Uterus (tissue), 4 donors: ENCODE measurements at places on chromosomes 3 and 15. TPM values are rescaled to one million over a fixed set of nuclear protein-coding genes. Genes with fewer than 3 reads are reported as not detected.
A peak's percentile ranks its signal among the peaks of the same experiment; 100 is the strongest.

SNURF gene
- total RNA-seq, result 1.5 TPM

DLL4 gene
- 31.1 TPM for total RNA-seq

IL17RC gene
- 9.7 TPM for total RNA-seq

DNA sequence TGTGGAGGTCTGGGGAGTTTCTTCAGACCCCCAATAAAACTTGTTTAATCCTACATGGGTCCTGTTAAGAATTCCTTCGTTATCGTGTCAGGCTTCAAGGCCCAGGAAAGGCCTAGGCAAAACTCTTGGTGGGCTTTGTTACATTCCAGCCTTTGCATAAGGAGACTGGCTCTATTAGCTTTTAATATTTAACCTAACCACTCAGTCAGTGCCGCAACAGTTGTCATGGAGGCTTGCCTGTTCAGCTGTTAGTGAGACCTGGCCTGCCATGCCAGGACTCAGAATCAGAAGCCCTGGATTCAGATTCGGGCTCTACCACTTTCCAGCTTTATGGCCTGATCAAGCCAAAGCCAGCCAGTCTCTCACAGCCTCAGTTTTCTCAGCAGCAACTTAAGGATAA is 19.6 kb downstream of the EIF1B start:
- no peak for DNase-seq

DNA sequence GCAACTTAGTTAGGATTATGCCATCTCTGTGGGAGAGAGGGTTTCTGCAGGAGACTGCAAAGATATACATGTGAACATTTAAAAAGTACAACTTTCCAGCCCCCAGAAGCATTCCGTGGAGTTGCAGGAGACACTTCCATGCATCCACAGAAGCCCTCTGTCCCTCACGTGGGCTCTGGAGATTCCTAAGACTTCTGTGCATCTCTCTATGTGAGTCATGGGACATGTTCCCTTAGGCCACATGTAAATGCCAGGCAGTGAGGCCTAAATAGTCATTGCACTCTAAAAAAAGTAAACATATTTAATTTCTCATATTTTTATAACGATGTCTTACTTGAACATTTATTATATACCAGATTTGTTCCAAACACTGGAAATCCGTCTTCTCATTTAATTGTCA is 126.5 kb upstream of the ROPN1 start:
- DNase-seq, result no peak

GRCh38 chr3:136856665-136857064 is 5.3 kb upstream of the NCK1 start:
- no peak for DNase-seq

DNA sequence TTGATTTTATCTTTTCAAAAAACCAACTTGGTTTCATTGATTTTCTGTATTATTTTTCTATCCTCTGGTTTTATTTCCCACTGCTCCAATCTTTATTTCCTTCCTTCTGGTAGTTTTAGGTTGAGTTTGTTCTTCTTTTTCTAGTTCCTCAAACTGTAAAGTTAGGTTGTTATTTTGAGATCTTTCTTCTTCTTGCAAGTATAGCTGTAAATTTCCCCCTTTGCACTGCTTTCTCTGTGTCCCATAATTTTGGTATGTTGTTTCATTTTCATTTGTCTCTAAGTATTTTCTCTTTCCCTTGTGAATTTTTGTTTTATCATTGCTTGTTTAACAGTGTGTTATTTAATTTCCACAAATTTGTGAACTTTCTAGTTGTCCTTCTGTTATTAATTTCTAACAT is 120.0 kb downstream of the PLD1 start:
- DNase-seq, result no peak

DNA sequence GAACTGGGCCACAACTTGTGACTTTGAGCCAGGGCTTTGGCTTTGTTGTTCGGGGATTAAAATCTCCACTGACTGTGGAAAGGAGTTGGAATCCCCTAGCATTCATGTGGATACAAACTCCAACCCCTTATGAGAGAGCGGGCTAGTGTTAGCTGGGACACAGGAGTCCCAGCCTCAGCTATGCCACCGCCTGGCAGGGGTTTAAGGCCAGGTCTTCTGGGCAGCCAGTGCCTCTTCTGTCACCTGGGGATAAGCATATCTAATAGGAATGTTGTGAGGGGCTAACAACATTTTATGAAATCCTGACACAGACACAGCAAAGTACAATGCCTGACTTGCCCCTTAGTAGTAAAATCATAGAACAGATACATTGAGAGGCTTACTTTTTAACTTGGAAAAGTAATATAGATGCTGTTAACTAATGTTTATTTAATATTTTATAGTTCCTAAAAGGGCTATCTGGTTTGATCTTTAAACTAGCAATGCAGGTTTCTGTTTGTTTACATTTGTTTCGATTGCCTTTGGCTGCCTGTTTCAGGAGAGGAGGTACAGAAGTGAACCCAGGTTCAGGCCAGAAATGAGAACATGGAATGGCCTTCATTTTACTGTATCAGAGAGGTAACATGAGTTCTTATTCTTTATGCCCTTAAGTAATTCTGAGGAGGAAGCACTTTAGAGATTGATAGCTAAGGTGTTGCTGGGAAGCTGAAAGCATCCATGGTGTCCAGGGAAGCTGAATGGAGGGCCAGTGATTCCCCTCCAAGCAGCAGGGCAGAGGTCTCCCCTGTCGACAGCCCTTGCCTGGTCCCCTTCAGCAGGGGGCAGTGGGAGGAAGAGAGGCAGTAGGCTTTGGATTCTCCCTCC is 8.7 kb downstream of the GPR160 start:
- no peak for DNase-seq

DNA sequence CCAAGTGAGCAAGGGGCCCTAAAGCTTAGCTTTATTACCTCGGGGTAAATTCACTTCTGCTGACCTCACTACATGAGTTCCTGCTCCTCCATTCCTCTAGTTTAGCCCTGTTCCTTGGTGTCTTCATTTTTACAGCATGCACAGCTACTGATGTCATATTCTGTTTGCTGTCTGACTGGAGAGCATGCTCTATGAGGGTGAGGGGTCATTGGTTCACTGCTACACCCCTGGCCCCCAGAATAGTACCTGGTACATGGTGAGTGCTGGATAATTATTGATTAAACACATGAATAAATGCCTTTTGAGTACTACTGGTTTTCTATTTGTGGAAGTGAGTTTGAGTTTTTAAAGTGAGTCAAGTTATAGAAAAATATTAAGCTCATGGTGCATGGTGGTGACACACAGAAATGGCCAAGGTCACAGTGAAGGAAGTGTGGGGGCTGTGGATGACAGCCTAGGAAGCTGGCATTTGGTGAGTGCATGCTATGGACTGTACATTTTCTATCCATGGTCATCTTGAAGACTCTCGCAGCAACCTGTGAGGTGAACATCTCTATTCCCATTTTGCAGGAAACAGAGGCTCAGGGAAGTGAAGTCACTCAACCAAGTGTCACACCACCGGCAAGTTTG is 34.0 kb downstream of the RPLP1 start:
- DNase-seq, result no peak

DNA sequence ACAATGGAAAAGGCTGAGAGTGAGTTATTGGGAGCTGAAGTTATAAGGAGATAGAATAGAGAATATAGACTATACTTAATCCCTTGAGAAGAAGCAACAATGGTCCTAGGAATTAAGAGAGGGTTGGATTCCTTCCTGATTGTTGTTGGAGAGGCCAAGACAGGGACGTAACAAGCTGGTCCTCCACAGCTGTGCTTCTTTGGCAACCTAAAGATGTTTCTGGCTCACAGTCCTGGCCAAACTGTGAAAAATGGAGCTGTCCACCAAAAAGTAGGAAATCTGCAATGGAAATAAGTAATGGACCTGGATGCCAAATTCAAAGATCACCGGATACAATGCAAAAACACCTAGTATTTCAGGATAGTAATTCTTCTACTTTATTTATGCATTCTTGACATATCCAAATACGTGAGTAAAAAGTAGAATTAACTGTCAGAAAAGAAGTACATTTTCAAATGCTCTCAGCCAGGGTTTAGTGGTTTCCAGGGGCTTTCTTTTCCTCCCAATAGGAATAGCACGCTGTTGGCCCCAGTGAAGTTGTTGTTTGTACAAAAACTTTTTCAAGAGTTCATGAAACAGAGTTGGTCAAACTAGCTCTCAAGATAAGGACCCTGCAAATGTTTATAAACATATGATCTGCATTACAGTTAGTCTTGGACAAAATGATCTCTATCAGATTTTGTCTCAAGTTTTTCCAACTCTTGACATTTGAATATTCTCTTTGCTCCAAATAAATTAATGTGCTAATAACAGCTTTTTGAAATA is 28.3 kb downstream of the CERS3 start:
- DNase-seq, result no peak

DNA sequence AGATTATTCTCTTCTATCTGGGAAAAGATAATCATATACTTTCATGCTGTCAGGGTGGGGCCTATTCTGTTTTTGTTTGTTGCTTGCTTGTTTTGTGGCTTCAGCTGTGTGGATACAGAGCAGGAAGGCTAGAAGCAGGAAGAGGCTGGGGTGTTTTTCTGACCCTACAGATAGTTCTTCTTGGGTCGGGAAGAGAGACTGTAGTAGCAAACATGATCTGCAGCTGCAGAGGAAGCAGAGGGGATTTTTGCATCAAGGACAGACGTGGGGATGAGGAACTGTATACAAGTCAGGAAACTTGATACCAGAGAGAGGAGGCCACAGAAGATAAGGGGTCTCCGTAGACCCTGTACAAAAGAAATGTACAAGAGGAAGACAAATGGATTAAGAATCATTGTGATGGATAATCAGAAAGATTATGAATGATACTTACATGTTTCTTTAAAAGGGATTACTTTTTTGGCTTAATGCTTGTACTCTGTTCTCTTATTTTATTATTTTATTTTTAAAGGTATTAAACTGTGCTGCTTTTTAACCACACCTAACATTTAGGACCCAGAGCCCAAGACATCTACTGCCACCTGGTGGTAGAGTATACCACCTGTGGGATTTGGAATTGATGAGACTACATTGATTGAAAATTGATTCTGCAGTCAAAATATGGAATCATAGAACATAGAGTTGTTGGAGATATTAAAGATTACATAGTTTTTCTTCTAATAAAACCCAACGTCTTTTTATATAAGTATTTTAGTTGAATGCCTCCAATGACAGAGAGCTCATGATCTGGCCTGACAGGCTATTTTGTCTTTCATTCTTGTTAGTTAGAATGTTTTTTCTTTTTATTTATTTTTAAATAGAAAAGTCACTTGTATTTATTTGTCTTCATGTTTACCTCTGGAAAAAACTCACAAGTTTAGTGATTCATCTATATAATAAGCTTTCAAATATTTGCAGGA is 87.3 kb upstream of the ROPN1 start:
- DNase-seq, result no peak

GRCh38 chr15:62068071-62068809 is 1.5 kb downstream of the C2CD4A start:
- peak; percentile 39 for DNase-seq

GRCh38 chr3:144244662-144245061 is 273.0 kb downstream of the DIPK2A start:
- DNase-seq, result no peak

- no peak for DNase-seq
These were observed 23.6 kb upstream of the KCNMB2 start for GRCh38 chr3:178512647-178513046.

- no peak for DNase-seq
These were observed 30.5 kb upstream of the PXYLP1 start for GRCh38 chr3:141201122-141201521.
